HFFc6 (cell line): ENCODE measurements at places on chromosomes 13 and 19.

DNA sequence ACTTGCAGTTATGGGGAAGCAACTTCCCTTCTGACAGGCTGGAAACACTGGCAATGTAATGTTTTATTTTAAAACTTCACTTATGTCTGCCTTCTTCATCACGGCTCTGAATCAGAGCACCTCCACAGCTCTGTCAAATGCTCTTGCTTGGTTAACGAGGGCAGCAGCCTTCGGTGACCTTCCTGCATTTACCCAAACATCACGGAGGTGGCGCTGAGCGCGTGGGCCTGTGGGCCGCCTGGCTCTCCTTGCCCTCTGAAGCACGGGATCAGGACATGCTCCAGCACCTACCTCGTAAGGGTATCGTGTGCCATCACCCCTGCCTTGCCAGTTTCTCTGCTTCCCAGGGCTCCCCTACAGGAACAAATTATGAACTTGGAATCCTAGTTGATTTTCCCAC is 310.0 kb downstream of the TEX29 start:
- DNase-seq = no peak

DNA sequence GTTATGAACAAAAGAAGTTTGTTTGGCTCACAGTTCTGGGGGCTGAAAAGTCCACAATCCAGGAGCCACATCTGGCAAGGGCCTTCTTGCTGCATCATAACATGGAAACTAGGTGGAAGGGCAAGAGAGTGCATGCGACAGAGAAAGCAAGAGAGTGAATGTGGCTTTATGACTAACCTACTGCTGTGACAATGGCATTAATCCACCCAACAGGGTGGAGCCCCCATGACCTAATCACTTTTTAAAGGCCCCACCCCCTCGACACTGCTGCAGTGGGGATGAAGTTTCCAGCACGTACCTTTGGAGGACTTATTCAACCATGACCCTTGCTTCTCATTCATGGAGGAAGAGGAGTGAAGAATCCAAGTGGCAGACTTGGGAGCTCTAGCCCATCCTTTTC is 30.0 kb upstream of the RFXAP start:
- no peak for DNase-seq

- DNase-seq = no peak
Observed at GRCh38 chr13:32752997-32753606, 166.8 kb downstream of the PDS5B start.

DNA sequence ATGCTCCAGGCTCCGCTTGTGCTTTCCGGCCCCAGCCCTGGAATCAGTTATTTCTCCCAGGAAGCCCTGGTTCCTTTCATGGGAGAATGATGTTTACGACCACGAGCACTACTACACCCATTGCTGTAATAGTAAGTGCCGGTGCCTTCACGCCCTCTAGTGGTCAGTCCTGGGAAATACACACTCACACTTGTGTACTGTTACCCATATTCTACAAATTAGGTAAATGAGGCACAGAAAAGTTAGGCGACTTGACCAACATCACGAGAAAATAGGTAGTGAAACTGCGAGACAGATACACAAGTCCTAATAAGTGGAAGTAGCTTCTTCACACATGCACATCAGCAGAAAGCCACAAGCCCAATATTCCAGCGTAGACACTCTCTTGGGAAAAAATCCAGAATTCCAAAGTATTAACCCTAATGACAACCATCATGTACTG is 21.7 kb downstream of the CEACAM21 start:
- peak; percentile 64 for DNase-seq

GRCh38 chr13:44257796-44258195 is 115.8 kb upstream of the SERP2 start:
- DNase-seq = peak; percentile 5

GRCh38 chr13:28204043-28204442 is 65.7 kb downstream of the PAN3 start:
- no peak for DNase-seq

- no peak for DNase-seq
Observed at GRCh38 chr13:69947582-69947981, 160.0 kb upstream of the ATXN8OS start.

- no peak for DNase-seq
Observed at GRCh38 chr13:74730556-74731331, 596.5 kb upstream of the KLF12 start.

GRCh38 chr19:1409204-1410005 is 2.0 kb downstream of the DAZAP1 start:
- no peak for DNase-seq

DNA sequence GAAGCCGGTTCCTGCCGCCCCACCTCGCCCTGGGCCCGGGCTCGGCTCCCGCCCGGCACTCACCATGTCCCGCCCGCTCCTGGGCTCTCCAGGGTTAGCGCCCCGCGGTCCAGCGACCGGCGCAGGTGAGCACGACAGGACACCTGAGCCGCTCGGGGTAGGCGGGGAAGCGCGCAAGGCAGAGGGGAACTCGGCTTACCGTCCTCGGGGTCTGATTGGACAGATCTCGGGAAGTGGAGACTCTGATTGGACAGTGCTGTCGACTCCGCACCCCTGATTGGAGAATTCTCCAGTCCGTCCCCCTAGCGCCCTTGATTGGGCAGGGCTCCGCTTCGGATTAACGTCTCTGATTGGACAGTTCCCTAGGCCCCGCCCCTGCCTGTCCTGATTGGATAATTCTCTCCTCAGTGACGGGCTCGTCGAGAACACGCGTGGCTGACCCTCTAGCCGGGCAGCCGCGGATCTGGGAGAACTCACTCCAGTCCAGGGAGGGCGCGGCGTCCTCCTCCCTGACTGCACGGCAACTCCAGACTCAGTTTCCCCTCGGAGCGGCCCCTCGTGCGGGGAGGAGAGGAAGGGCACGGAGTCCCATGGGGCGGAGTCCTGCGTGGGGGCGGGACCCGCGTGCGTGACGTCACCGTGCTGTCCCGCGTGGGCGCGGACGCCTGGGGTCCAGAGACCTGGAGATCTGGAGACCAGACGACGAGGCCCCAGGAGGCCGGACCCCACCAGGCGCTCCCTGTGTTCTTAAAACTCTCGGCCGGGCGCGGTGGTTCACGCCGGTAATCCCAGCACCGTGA is at the start of gene ZNF77:
Gene ZNF77, minus strand, starts transcription at position 197 of the 800 bp plus-strand sequence. Its CDS starts 131 bp downstream, at position 66.
- DNase-seq = peak; percentile 98

- no peak for DNase-seq
Observed at GRCh38 chr19:49889687-49890348, 6.9 kb downstream of the IL4I1 start.

DNA sequence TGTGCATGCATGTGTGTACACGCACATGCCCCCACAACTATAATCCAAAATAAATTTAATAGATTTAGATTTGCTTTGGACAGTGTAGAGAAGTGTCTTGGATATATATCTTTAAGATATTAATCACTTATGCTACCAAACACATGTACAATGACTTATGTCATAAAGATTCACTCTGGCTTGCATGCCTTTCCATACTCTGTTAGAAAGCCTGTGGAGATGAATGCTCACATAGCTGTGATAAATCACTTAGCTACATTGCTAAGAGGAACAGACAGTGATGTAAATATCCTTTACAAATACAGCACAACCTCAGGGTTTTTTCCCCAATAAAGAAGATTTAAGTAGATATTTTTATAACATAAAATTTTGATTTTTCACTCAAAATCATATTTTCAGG is 2484.8 kb upstream of the PCDH20 start:
- DNase-seq = no peak
